AG08396 (cell line): ENCODE measurements at places on chromosomes 13 and 19.

- DNase-seq, result peak; percentile 36
These were observed 46.0 kb downstream of the SAE1 start for GRCh38 chr19:47176627-47177090.

- DNase-seq, result peak; percentile 64
These were observed 38.0 kb downstream of the KCTD4 start for GRCh38 chr13:45162821-45163220.

GRCh38 chr13:109273326-109273751 lies 513.0 kb downstream of the IRS2 start:
- DNase-seq, result no peak

DNA sequence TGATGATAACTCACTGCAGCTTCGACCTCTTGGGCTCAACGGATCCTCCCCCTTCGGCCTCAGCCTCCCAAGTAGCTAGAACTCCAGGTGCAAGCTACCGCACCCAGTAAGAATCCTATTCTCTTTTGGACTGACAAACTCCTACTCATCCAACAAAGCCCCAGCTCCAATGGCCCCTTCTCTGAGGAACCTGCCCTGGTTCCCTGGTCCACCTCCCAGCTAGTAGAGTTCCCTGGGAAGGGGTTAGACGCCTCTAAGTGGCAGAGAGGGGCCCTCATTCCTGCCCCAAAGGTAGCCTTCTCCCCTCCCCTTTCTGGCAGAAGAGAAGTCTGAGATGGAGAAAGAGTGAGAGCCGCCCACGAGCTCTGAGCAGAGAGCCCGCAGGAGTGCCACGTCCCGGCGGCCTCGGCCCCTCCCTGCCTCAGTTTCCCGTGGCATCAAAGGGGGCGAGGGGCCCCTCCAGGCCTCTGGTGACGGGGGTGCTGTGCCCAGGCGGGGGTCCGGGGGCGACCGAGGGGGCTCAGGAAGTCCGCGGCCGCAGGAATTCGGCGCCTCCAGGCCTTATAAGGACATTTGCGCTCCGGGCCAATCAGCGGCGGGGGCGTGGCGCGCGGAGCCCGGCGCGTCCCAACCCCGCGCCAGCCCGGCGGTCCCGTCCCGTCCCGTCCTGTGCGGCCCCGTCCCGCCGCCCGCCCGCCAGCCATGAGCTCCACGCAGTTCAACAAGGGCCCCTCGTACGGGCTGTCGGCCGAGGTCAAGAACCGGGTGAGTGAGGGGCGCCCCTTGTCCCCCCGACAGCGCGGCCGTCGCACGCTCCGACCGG lies at the start of gene CNN2:
Gene CNN2, plus strand, starts transcription at position 649 of the 823 bp plus-strand sequence. Its CDS starts 54 bp downstream, at position 703.
- DNase-seq, result peak; percentile 90

DNA sequence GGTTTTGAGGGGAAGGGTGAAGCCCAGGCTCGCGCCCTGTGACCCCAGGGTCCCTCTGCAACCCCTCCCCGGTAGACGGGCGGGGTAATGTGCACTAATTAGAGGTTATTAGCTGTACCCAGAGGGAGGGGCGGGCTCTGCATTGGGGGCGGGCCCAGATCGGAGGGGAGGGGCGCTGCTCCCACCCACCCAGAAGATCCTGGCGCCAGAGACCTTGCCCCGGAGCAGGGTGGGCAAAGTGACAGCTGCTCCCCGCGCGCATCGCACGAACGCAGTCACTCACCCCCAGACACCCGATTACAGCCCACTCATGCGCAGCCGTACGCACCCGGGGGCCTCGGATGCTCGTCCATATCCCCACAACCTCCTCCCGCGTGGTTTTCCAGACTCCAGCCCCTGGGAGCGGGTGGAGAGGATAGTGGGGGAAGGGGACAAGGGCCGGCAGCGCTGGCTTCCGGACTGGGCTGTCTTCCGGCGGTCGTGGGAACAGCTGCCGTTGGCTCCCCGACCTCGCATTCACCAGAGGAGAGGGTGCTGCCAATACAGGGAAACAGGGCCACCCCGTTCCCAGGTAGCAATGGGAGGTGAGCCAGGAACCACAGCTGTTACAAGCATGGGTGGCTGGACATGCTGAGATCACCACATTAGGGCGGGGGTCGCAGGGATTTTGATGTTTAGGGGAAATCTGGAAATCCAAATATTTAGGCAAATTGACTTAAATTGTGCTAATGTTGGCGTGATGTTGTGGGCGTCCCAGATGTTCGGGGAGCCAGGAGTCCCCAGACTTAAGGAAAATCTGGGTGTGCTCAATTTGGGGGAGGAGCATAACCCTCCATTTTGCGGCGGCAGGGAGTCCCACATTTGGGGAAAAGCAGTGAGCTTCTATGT lies 2.9 kb upstream of the HOOK2 start:
- peak; percentile 71 for DNase-seq

- DNase-seq, result no peak
These were observed 125.0 kb downstream of the STK24 start for GRCh38 chr13:98451676-98452470.

- no peak for DNase-seq
These were observed 4.7 kb upstream of the LRP3 start for GRCh38 chr19:33189453-33189852.

DNA sequence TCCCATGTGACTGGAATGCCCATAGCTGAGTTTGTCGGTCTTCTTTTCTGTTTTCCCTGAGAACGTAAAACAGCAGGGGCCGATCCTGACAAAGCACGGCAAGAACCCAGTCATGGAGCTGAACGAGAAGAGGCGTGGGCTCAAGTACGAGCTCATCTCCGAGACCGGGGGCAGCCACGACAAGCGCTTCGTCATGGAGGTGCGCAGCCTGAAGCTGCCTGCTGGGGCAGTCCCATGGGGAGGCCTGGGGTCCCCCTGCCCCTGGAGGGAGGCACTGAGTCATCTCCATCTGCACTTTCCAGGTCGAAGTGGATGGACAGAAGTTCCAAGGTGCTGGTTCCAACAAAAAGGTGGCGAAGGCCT lies 18.2 kb upstream of the QTRT1 start:
- no peak for DNase-seq

- DNase-seq, result no peak
These were observed 59.7 kb upstream of the TNFRSF19 start for GRCh38 chr13:23510544-23510916.

GRCh38 chr19:3459965-3460582 lies 20.3 kb downstream of the SMIM24 start:
- DNase-seq, result no peak

- no peak for DNase-seq
These were observed 2.9 kb downstream of the TGFB1 start for GRCh38 chr19:41350735-41351338.

GRCh38 chr13:110001670-110002275 lies 215.4 kb upstream of the IRS2 start:
- DNase-seq, result no peak

DNA sequence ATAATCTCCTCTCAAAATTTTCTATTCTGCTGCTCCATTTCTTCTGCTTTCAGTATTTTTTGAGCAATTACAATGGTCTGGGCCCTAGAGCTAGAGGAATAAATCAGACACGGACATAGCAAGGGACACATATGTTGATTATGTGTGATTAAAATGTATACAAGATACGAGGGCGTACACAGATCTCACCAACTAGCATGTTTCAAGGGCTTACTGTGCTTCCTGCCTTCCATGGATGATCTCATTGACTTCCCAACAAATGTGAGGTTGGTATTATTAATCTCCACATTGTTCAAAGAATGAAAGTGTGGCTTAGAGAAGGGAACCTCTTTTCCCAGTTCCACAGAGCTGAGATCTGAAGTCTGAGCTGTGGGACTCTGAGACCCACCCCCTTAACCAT lies 9.1 kb downstream of the PLD3 start:
- DNase-seq, result no peak

GRCh38 chr19:38733493-38734175 lies 10.6 kb downstream of the CAPN12 start:
- DNase-seq, result no peak

DNA sequence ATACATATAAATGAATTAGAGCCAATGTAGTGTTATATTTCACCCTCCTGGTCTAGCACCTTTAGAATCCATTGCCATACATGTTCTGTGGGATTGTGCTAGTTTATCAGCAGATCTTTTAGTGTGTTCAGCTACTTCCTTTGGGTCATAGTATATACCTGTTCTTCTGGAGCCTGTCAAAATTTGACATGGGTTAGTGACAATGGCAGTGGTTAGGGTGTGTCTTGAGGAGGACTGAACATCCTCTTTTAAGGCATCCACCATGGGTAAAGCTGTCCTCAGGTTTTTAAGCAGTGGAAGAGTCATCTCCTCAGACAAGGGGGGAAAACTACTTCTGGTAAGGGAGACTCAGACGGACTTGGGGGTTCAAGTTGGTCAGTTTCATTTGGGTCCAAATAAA lies 29.4 kb downstream of the DNAJC3 start:
- DNase-seq, result no peak

GRCh38 chr13:27556109-27556508 lies 64.2 kb downstream of the LNX2 start:
- DNase-seq, result peak; percentile 19

DNA sequence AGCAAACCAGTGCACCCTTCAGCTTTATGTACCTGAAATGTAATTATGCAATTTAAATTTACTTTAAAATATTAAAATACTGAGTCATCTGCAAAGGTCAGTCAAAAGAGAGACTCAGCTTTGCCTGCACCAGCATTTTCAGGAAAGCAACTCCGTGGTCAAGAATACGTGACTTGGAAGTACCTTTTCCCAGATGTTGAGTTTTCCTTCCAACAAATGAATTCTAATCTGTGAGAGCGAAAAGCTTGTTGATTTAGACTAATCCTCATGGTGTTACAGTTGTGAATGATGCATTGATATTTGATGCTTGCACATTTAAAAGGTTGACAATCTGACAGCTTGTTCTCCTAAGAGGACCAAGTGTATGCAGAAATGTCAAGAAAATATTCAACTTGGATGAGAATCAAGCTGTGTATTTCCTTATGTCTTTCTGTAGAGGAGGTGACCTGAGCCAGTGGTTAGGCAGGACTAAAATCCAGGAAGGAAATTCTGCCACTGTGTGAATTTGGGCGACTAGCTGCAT lies 270.4 kb downstream of the ABCC4 start:
- no peak for DNase-seq

- no peak for DNase-seq
These were observed 10.7 kb downstream of the THOP1 start for GRCh38 chr19:2795827-2796658.

GRCh38 chr13:110323172-110323891 lies 16.2 kb downstream of the COL4A2 start:
- peak; percentile 78 for DNase-seq

- DNase-seq, result no peak
These were observed 640.9 kb upstream of the MIR17HG start for GRCh38 chr13:90706631-90707030.

DNA sequence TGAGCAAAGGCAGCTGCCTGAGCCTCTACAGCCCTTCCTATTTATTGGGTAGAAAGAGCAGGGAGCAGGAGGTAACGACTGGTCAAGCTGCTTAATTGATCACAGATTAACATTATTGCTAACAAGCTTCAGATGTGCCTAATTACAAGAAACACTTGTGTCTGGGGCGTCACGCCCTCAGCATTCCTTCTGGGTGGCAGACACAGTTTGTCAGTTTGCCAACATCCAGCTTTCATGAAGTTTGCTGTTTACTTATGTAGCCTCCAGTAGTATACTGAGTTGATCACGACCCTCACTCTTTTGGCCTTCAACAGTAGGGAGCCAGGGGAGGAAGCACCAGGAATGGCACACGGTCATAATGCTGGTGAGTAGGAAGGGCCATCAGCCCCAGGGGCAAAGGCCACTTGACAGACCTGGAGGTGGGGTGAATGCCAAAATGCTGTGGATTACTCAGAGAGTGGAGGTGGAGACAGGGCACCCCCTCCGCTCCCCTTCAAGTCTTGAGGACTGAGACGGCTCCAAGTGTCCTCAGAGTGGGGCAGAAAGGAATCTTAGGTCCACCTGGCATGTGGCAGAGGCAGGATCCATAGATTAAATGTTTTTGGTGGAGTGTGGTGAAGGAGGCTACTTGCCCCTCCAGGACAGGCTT lies 34.9 kb upstream of the PSPC1 start:
- DNase-seq, result no peak

GRCh38 chr13:110114316-110114715 lies 192.6 kb downstream of the COL4A1 start:
- DNase-seq, result peak; percentile 69

GRCh38 chr19:33227242-33227650 lies 1.6 kb upstream of the SLC7A10 start:
- peak; percentile 59 for DNase-seq

GRCh38 chr13:51230477-51231105 lies 8.4 kb downstream of the FAM124A start:
- peak; percentile 65 for DNase-seq

DNA sequence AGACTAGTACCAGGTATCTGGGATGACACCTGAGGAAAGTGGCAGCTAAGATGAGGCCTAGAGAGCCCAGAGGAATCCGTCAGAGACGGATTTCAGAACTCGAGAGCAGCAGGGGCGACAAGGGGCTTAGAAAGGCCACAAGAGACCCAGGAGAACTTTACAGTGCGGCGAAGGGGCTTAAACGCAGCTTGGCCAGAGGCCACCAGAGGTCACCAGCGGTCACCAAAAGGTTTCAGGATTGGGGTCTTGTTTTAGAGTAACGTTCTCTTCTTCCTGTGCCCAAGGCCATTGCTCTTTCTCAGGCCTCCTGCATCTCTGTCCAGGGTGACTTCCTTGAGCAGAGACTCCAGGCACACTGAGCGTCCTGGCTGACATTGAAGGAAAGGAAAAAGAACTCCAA lies 2.2 kb downstream of the ZSCAN22 start:
- no peak for DNase-seq

DNA sequence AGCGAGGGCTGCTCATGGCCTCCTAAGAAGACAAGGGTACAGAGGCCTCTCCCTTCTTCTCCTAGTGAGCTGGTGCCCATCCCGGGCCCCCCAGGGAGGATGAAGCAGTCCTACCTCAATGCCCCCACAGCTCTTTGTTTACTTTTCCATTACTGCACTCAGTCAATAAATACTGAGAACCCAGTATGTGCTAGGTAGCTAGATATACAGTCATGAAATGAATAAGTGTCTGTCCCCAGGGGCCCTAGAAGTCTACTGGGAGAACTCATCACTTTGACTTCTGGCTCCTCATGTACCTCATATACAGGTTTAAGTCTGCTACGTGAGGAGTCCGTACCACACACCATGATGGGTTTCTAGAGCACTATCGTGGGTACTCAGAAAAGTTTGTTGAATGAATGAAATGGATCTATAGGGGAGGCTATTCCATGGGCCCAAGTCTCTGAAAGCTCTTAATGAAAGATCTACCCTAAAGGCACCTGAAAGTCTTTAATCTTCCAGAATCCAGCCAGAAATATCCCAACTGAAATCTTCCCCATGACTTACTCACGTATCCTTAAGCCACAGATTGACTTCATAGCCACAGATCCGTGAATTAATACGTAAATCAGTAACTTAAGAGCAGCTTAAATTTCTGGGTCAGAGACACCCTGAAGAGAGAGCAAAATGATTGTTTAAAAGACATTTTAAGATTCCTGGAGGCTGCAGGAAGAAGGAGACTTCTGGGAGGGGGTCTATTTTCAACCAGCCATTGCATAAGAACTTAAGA lies 51.6 kb upstream of the POMP start:
- no peak for DNase-seq

- no peak for DNase-seq
These were observed 20.7 kb downstream of the KLK5 start for GRCh38 chr19:50932018-50932689.

GRCh38 chr13:44030615-44031014 lies 150.9 kb downstream of the LACC1 start:
- DNase-seq, result no peak
